ENCODE measurements at places on chromosomes 4 and X.

- DNase-seq, result no peak
Observed at GRCh38 chr4:11196927-11197522, 231.7 kb downstream of the HS3ST1 start.

DNA sequence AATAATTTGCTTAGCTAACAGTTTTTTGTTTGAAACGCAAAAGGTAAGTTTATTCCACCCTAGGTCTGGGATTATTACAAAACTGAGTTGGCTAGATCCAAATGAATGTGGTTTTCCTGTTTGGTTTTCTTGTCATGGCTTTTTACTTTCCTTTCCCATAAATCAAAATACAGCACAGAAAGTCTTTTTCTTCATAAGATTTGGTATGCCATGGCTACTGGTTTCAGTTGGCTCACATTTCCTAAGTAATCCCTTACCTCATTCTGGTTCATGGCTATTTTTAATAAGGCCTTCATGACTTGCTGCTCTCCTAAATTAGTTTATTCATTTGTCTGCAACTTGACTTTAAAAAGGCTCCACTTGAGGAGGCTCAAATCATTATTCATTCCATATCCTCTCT lies 12.9 kb upstream of the PAK3 start:
- no peak for DNase-seq

GRCh38 chr4:97645071-97645821 lies 498.0 kb downstream of the STPG2 start:
- DNase-seq, result no peak

DNA sequence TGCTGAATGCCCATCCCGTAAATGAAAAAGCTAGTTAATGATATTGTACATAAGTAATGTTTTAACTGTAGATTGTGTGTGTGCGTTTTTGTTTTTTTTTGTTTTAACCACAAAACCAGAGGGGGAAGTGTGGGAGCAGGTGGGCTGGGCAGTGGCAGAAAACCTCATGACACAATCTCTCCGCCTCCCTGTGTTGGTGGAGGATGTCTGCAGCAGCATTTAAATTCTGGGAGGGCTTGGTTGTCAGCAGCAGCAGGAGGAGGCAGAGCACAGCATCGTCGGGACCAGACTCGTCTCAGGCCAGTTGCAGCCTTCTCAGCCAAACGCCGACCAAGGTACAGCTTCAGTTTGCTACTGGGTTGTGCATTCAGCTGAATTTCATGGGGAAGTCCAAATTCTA lies at the start of gene SPP1:
Gene SPP1, plus strand, starts transcription at position 249 of the 400 bp plus-strand sequence. CDS start 1,182 bp downstream, outside the sequence.
- no peak for DNase-seq

DNA sequence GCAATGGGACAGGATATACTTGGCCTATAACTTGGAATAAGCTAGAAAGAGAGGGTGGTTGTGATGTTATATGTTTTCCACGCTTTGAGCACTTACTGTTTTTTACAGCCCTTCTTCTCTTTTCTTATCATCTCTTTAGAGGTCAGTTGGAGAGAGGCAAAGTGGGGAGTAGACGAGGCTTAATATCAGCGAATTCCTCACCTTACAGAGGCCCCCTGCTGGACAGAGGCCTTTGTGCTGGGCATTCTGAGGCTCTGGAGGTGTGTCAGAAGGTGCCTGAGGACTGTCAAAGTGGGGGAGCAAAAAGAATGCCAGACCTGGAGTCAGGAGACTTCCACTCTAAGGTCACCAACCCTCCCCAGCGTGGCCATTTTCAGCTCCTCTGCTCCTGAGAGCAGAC lies 42.5 kb downstream of the MAMLD1 start:
- no peak for DNase-seq

GRCh38 chr4:76554630-76555029 lies 119.6 kb downstream of the SHROOM3 start:
- DNase-seq, result no peak

DNA sequence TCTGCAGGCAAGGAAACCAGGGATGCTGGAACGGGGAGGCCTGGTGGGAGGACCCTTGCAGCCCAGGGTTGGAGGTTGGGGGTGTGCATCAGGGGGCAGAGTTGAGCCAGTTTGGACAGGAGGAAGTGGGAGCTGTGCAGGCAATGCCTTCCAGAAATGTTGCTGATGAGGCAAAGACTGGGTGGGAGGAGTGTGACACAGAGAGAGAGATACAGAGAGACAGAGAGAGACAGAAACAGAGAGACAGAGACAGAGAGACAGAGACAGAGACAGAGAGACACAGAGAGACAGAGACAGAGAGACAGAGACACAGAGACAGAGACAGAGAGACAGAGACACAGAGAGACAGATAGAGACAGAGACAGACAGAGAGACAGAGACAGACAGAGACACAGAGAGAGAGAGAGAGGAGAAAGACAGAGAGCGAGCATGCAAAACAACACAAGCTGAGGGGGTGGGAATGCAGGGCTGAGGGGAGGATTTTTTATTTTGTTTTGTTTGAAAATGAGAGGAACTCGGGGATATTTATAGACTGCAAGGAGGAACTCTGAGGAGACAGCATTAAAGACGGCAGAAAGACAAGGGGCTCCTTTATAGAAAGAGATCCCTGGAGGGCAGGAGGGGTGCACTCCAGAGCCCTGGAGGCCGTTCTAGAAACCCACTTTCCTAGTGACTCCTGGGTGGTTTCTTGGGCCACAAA lies 1.9 kb upstream of the HAUS3 start:
- DNase-seq, result no peak
